ENCODE measurements at places on chromosomes 1 and 21.
A peak's percentile ranks its signal among the peaks of the same experiment; 100 is the strongest.

- no peak for DNase-seq
Measured at GRCh38 chr1:197197430-197197997, 51.0 kb upstream of the ASPM start.

- DNase-seq, result peak; percentile 80
Measured at GRCh38 chr1:119647734-119648619, at the start of gene ZNF697. Gene ZNF697, minus strand, starts transcription at chr1:119648266. Its CDS starts 22,166 bp downstream, at chr1:119626100.

DNA sequence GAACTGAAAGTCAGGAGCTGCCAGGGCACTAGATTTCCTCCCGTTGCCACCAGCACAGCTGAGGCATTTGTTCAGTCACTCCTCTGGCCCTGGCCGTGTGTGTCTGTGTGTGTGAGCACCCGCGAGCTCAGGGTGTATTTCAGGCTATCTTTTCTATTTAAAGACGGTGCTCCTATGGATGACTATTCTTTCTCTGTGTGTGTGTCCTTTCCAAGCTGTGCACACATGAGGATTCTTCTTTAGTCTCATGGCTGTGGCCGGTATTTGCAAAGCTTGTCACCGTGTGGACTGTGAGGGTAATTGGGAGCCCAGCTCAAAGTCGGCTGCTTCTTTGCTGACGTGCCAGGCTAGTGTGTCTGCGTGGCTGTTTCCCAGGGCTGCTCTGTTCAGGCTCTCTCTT, 3.0 kb upstream of the KCND3 start:
- no peak for DNase-seq

DNA sequence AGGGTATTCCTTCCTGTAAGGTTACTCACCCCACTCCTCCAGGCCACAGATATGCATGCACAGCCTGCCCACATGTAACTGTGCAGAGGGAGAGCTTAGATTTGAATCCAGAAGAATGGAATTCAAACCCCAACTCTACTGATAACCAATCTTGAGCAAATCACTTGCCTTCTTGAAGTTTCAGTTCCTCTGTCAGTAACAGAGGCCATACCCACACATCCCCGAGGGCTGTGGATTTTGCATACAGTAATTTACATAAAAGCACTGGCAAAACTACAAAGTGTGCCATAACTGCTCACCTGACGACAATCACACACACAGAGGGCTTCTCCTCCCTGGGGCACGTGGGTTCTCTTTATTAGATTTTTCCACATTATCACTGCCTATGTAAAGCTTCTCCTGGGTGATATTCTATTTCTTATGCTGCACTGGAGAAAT, 18.6 kb downstream of the CD247 start:
- DNase-seq, result no peak

DNA sequence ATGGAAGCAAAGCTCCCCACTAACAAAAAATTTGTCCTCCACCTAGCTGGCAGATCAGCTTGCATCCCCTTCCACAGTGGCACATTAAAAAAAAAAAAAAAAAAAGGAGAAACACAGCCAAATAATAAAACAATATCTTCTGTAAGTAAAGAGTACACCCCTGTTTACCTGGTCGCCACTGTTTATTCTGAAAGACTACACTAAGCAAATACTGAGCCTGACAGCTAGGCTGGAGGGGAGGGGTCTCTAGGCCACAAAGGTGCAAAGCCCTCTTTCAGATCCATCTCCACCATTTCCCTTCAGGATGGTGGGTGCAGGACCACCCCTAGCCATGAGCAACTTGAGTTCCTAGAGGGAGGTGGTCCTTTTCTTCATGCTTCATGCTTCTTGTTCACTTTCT, 22.8 kb upstream of the SLC45A3 start:
- DNase-seq, result no peak

GRCh38 chr21:42836767-42837301, 42.5 kb downstream of the WDR4 start:
- no peak for DNase-seq

- DNase-seq, result no peak
Measured at GRCh38 chr1:204742676-204743251, 57.2 kb upstream of the LRRN2 start.

DNA sequence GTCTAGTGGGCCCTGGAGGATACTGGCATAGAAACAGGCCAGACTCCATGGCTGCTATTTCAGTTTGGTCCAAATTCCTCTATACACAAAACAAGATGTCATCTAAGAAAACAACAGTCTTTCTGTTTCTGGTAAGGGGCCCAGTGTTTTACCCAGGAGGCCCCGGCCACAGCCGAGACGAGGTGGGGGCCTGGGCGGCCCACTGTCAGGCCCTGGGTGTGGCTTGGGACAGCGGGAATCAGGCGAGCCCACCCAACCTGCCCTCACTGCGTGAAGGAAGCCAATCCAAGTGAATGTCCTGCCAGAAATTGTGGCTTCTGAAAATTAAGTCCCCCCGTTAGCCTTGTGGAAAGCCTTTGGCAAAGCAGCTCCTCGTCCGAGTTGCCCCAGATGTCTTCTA, 31.2 kb upstream of the GPR153 start:
- no peak for DNase-seq

- no peak for DNase-seq
Measured at GRCh38 chr1:109243860-109244552, 5.3 kb upstream of the CELSR2 start.

DNA sequence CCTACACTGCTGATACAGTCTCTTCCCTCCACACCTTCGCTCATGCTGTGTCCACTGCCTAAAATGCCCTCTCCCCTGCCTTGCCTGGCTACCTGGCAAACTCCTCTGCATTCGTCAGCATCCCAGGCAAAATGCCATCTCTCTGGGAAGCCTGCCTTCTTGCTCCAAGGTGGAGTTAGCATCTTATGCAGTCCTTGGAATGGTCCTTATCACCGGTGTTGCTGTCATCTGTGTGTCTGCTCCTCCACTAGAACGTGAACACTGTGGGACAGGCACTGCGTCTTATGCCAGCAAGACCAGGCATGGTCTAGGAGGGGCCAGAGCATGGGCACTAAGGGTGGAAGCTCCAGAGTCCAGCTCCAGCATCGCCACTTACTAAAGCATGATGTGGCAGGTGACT, 211.8 kb downstream of the MATN1 start:
- DNase-seq, result no peak

DNA sequence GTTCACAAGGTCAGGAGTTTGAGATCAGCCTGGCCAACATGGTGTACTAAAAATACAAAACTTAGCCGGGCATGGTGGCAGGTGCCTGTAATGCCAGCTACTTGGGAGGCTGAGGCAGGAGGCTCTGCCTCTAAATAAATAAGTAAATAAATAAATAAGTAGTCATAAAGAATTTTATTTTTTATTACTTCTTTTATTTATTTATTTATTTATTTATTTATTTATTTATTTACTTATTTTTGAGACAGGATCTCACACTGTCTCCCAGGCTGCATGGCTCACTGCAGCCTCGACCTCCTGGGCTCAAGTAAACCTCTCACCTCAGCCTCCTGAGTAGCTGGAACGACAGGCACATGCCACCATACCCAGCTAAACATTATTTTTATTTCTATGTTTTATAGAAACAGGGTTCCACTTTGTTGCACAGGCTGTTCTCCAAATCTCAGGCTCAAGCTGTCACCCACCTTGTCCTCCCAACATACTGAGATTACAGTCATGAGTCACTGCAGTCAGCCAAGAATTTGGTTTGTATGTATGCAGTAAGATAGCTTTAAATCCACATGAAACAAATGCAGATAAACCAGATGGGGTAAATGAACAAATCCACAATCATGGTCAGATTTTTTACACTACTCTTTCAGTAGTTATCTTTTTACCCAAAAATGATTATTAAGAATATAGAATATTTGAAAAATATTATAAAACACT, 523.3 kb upstream of the RGS18 start:
- no peak for DNase-seq

DNA sequence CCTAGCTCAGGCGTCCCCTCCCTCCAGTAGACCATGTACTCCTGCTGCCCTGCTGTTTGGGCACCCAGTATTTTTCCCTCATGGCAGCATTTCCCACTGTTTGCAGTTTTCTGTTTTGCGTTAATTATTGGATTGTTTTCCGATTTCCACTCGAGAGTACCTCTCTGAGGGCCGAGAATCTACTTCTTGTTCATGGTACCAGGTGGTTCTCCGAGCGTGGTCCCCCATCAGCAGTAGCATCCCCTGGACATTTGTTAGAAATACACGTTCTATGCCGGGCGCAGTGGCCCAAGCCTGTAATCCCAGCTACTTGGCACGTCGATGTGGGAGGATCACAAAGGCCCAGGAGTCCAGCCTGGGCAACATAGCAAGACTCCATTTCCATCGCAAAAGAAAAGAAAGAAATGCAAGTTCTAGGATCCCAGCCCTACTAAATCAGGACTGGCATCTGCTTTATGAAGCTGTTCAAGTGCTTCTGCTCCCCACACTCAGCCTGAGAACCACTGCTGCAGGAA, 690 bp downstream of the RRP1 start:
- DNase-seq, result no peak

- DNase-seq, result no peak
Measured at GRCh38 chr1:93769777-93770176, 88.1 kb upstream of the BCAR3 start.

DNA sequence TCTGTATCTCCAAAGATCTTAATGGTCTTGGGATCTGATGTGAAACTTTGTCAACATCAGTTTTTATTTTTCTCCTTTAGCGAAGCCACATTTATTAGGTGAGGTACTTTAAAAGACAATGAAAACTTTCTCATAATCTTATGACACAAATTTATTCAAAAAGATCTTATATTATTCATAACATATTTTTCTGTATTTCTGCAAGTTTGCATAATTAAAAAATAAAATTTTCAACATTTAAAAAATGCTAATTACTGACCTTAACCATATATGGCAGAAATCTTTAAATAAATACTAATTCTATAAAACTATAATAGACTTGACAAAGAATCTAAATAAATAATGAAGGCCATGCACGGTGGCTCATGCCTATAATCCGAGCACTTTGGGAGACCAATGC, 72.5 kb downstream of the PRPF38A start:
- no peak for DNase-seq

- no peak for DNase-seq
Measured at GRCh38 chr1:26350701-26351589, 3.0 kb downstream of the CRYBG2 start.

DNA sequence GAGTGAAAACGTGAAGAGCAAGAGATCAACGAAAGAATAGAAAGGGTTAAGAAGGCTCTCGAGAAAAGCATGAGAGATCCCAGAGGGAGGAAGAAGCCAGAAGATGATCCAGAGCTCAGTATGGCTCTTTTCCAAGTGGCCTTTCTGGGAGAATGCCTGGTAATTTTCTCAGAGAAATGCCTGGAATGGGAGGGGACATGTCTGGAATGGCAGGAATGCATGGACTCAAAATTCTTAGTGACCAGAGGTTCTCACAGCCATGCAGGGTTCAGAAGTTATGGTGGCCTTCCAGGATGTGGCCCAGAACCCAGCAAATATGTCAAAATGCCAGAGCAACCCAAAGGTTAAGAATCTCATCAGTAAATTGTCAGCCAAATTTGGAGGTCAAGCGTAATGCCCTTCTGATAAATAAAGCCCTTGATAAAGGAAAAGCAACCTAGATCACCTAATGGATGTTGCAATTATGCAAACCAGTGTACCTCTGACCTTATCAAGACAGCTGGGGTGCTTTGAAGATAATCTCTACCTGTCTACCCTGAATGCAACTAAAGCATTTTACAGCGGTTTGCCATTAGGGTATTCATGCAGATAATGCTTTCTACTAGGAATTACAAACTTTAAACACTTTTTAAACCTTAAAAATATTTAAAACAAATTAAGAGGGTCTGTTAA, 53.1 kb downstream of the NBPF6 start:
- no peak for DNase-seq

GRCh38 chr1:229272164-229273158, 1.6 kb downstream of the RAB4A start:
- no peak for DNase-seq

- DNase-seq, result peak; percentile 46
Measured at GRCh38 chr1:59549903-59550302, 253.0 kb downstream of the FGGY start.

DNA sequence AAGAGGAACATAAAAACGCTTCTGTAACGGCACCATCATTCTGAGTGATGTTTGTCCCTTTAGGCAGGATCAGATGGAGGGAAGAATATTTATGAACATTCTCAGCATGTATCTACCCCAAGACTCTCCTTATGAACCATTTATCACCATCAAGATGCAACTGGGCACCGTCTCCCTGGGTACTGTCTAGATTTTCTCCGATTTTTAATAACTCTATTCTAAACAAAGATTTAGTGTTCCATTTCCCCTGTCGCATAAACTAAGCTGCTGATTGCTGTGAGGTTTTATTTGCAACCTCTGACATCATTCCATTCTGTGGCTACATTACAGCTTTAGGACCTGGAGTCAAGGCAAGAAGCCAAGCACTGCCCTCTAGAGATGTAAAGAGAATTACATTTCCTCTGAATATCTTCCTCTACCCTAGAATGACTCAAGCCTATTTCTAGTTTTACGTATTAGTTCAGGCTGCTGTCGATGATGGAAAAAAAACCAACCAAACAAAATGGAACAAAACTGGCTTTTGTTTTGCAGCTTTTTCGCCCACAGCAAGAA, 130.1 kb upstream of the MAP1LC3C start:
- DNase-seq, result no peak

DNA sequence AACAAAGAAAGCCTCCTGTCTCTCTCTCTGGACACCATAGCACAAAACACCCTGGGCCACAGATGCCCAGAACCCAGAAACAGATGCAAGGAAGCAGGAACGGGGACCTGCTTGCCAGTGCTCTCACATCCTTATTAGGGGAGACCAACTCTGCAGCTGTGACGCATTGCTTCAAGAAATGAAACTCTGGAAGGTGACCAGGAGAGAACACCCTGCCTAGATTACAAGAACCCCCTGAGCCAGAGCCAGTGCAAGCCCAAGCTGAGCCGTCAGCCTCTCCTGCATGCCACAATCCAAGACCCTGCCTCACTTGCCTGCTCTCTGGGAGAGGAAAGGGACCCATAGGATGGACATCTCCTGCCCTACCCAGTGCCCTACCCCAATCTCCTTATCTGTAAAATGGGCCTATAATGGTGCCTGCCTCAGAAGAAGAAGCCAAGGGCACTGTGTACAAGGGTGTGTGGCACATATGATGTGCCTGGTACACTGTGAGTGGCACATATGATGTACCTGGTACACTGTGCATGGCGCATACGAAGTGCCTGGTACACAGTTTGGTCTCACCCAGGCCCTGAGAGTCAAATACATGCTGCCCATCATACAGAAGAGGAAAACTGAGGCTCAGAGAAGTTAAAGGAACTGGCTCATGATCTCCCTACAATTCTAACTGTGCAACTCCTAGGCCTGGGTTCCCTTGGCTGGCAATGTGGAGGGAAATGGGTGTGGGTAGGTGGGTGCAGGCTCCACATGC, 16.8 kb upstream of the FAM131C start:
- DNase-seq, result no peak

- peak; percentile 60 for DNase-seq
Measured at GRCh38 chr1:25568090-25568833, 24.9 kb downstream of the LDLRAP1 start.

Measured in brain pericyte (primary cell).